ENCODE measurements at places on chromosomes 6 and 20. TPM values are rescaled to one million over a fixed set of nuclear protein-coding genes. Genes with fewer than 3 reads are reported as not detected.

- no peak overlapping the region for H3K4me3 ChIP-seq
- H3K27ac ChIP-seq: no peak overlapping the region
- no peaks in the 10 kb centered on the region for H3K27me3 ChIP-seq
- no peaks in the 10 kb centered on the region for H3K4me1 ChIP-seq
- no peaks in the 10 kb centered on the region for H3K36me3 ChIP-seq
These were observed 28.1 kb downstream of the RIPOR3 start for GRCh38 chr20:50663095-50663821.

- no peaks in the 10 kb centered on the region for H3K27me3 ChIP-seq
- H3K27ac ChIP-seq: no peak overlapping the region
- DNase-seq: no peak
- H3K4me3 ChIP-seq: no peak overlapping the region
- peaks cover 6% of the 10 kb centered on the region for H3K4me1 ChIP-seq
- no peaks in the 10 kb centered on the region for H3K36me3 ChIP-seq
These were observed 32.7 kb downstream of the CHMP4B start for GRCh38 chr20:33843854-33844253.

GRCh38 chr6:28758046-28758817 lies 165.6 kb downstream of the TRIM27 start:
- H3K36me3 ChIP-seq: no peaks in the 10 kb centered on the region
- H3K27me3 ChIP-seq: peaks cover 6% of the 10 kb centered on the region
- peak overlapping the region; percentile 78 for H3K4me3 ChIP-seq
- no peaks in the 10 kb centered on the region for H3K4me1 ChIP-seq

DNA sequence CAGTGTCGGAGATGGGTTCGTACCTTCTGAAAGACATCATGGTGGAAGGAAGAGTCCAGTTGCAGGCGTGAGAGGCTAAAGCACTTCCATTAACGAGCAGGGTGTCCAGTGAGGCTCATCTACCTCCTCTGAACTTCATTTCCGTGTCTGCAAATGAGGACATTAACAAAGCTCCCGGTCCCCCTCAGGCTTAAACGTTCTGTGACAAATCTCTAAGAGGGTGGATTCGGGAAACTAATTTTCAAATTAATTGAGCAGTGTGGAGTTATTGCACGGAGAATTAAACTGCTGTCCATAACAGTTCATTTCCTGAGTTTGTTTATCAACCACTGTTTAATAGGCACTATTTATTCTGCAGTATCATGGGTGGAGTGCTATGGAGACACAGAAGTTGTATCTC lies 68.2 kb downstream of the TRMT6 start:
- DNase-seq: no peak
- no peaks in the 10 kb centered on the region for H3K27me3 ChIP-seq
- H3K4me1 ChIP-seq: no peaks in the 10 kb centered on the region
- no peak overlapping the region for H3K4me3 ChIP-seq
- no peaks in the 10 kb centered on the region for H3K36me3 ChIP-seq

- no peak overlapping the region for H3K27ac ChIP-seq
- no peaks in the 10 kb centered on the region for H3K27me3 ChIP-seq
- H3K36me3 ChIP-seq: peaks cover under 1% of the 10 kb centered on the region
- H3K4me3 ChIP-seq: no peak overlapping the region
- DNase-seq: peak; percentile 46
These were observed 18.1 kb downstream of the NPEPL1 start for GRCh38 chr20:58710481-58711265.

DNA sequence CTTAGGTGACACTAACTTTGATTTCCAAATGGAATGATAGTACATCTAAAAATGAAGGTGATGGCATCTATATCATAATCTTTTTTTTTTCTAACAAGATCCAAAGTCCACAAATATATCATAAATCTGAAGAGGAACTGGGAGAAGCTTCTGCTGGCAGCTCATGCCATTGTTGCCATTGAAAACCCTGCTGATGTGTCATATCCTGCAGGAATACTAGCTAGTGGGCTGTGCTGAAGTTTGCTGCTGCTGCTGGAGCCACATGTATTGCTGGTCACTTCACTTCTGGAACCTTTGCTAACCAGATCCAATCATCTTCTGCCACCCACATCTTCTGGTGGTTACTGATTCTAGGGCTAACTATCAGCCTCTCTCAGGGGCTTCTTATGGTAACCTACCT lies 27.4 kb upstream of the KHDC1 start:
- no peak for DNase-seq
- no peak overlapping the region for H3K27ac ChIP-seq
- H3K27me3 ChIP-seq: no peaks in the 10 kb centered on the region
- no peak overlapping the region for H3K4me3 ChIP-seq
- H3K36me3 ChIP-seq: peaks cover 12% of the 10 kb centered on the region
- H3K4me1 ChIP-seq: no peaks in the 10 kb centered on the region

GRCh38 chr6:68779366-68779765 lies 144.3 kb downstream of the ADGRB3 start:
- no peak for DNase-seq
- H3K27me3 ChIP-seq: no peaks in the 10 kb centered on the region
- no peaks in the 10 kb centered on the region for H3K36me3 ChIP-seq
- no peak overlapping the region for H3K27ac ChIP-seq

DNA sequence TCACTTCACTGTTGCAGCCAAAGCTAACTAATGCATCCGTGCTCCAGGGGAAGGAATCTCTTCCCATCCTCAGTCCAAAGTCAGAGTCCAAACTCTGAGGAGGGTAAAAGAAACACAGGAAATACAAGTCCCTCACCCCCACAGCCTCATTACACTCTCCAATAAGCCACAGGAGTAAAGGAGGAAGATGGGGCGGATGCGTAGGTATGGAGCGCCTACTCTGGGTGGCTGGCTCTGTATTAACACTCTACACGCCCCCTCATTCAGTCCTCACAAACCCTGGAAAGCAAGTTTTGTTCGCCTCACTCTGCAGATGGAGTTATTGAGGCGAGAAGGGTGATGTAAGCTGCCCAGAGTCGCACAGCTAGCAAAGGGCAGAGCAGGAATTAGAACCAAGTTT lies 242.9 kb downstream of the NRN1 start:
- no peaks in the 10 kb centered on the region for H3K4me1 ChIP-seq
- no peak overlapping the region for H3K27ac ChIP-seq
- no peak overlapping the region for H3K4me3 ChIP-seq
- H3K36me3 ChIP-seq: no peaks in the 10 kb centered on the region
- no peaks in the 10 kb centered on the region for H3K27me3 ChIP-seq
- DNase-seq: peak; percentile 35

DNA sequence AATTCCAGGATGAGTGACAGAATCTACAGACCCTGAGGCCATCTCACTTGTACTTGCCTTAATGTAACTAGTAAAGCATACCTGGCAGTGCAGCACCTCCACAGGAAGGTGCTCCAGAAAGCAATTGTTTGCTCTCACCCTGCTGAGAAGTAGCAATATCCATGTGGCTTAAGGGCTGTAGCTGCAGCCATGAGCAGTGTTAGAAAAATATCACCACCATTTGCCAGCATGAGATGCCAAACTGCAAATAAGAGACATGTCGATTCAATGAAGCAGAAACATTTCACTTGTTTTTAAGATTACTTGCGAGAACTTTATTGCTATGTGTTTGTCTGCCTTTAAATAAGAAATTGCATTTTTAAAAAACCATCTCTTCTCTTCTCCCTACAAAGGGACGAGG lies 151.5 kb downstream of the PRL start:
- H3K27ac ChIP-seq: peak overlapping the region; percentile 61
- peaks cover 8% of the 10 kb centered on the region for H3K36me3 ChIP-seq
- H3K4me3 ChIP-seq: no peak overlapping the region
- H3K4me1 ChIP-seq: peaks cover 14% of the 10 kb centered on the region
- peak; percentile 59 for DNase-seq
- no peaks in the 10 kb centered on the region for H3K27me3 ChIP-seq

DNA sequence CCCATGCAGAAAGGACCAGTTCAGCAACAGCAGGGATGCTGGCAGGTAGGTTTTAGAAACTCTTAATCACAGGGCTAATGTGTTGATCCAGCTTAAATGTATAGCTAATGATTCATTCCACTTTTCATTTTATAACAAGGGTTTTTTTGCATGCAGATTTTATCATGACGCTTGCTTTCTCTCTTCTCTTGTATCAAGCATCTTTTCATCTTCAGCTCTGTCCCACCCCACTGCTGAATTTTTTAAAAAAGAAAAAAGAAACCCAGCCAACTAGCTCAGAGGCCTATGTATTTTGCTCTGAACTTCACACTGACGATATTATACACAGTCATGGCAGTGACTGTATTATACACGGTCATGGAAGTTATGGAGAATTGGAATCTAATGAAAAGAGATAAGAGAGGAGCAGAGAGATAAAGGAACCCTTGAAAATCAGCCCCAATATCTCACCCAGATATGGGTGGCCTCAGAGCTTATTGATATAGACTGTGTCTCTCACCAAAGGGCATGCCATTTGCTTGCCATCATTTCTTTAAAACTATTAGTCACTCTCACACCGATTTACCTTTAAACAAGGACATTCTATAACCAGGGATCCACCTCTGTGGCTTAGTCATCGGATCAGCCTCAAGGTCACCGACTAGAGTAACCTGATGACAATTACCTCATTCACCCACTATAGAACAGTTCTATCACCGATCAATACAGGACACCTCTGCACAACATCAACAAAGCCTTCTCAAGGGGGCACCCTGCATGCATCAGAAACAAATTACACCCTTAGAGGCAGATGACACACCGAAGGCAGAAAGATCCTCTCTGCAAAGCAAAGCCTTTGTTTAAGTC lies 222.0 kb downstream of the ATXN1 start:
- no peak overlapping the region for H3K27ac ChIP-seq
- H3K36me3 ChIP-seq: no peaks in the 10 kb centered on the region
- DNase-seq: no peak
- no peaks in the 10 kb centered on the region for H3K4me1 ChIP-seq
- H3K4me3 ChIP-seq: no peak overlapping the region

- no peak overlapping the region for H3K27ac ChIP-seq
- H3K36me3 ChIP-seq: peaks cover 9% of the 10 kb centered on the region
- H3K4me3 ChIP-seq: no peak overlapping the region
These were observed 33.2 kb downstream of the ANKS1A start for GRCh38 chr6:34922177-34922663.

DNA sequence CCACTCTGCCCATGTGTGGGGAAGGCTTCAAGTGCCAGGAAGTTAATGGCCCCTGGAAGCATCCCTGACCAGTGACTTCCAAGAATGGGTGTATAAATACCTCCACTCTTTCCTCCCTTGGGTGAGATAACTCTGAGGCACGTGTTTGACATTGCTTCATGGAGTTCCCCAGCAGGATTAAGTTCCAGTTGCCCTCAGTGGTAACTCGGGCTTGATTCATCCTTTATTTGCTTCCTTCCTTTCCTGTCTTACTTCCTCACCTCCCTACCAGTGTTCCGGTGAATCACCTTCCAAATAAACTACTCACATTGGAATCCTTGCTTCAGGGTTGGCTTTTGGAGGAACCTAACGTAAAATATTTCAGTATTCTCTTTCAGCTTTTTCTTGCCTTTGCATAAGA lies 84.6 kb upstream of the JAG1 start:
- no peak overlapping the region for H3K4me3 ChIP-seq
- H3K27ac ChIP-seq: no peak overlapping the region
- no peaks in the 10 kb centered on the region for H3K27me3 ChIP-seq

- no peak overlapping the region for H3K27ac ChIP-seq
- peaks cover 77% of the 10 kb centered on the region for H3K27me3 ChIP-seq
- H3K36me3 ChIP-seq: no peaks in the 10 kb centered on the region
- H3K4me3 ChIP-seq: no peak overlapping the region
- H3K4me1 ChIP-seq: no peaks in the 10 kb centered on the region
- no peak for DNase-seq
These were observed 6.8 kb upstream of the HLA-B start for GRCh38 chr6:31363811-31364210.

GRCh38 chr6:144478483-144478882 lies 193.3 kb downstream of the UTRN start:
- no peak overlapping the region for H3K27ac ChIP-seq
- no peak overlapping the region for H3K4me3 ChIP-seq

DNA sequence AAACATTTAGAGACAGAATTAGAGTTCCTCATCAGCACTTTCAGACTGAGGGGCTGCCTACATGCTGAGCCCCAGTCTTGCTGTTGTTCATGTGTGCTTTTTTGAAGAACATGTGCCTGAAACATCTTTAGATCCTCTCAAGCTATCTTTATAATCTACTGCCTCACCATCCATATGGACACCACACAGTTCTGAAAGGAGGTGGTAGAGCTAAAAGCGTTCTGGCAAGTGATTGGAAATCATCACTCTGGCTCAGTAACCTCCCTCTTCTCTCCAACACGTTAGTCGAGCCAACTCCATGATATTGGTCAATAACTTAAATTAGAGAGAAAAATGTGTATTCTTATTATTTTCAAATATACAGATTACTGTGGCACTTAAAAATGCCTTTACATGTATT lies 40.6 kb downstream of the CLVS2 start:
- DNase-seq: no peak
- H3K36me3 ChIP-seq: peaks cover 33% of the 10 kb centered on the region
- H3K27me3 ChIP-seq: no peaks in the 10 kb centered on the region
- no peak overlapping the region for H3K4me3 ChIP-seq
- no peak overlapping the region for H3K27ac ChIP-seq
- H3K4me1 ChIP-seq: peaks cover 4% of the 10 kb centered on the region

Gene SRMS
- total RNA-seq: not detected

Gene SLC17A4
- not detected for total RNA-seq

Gene ACOT8
- total RNA-seq: 22.4 TPM

Gene FOXS1
- total RNA-seq: not detected

Gene MKKS
- total RNA-seq: 13.8 TPM

Measured in endodermal cell (in vitro differentiated cells).